ENCODE measurements at places on chromosomes 16 and 17.

- DNase-seq, result no peak
Measured at GRCh38 chr16:67430504-67430976, 381 bp upstream of the HSD11B2 start.

DNA sequence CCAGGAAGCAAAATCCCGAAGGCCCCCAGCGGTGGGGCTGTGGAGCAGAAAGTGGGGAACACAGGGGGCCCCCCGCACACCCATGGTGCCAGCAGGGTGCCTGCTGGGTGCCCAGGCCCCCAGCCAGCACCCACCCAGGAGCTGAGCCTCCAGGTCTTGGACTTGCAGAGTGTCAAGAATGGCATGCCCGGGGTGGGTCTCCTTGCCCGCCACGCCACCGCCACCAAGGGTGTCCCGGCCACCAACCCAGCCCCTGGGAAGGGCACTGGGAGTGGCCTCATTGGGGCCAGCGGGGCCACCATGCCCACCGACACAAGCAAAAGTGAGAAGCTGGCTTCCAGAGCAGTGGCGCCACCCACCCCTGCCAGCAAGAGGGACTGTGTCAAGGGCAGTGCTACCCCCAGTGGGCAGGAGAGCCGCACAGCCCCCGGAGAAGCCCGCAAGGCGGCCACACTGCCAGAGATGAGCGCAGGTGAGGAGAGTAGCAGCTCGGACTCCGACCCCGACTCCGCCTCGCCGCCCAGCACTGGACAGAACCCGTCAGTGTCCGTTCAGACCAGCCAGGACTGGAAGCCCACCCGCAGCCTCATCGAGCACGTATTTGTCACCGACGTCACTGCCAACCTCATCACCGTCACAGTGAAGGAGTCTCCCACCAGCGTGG, 6.5 kb downstream of the CBX2 start:
- DNase-seq, result no peak

GRCh38 chr16:17465460-17465859, 5.3 kb downstream of the XYLT1 start:
- no peak for DNase-seq

DNA sequence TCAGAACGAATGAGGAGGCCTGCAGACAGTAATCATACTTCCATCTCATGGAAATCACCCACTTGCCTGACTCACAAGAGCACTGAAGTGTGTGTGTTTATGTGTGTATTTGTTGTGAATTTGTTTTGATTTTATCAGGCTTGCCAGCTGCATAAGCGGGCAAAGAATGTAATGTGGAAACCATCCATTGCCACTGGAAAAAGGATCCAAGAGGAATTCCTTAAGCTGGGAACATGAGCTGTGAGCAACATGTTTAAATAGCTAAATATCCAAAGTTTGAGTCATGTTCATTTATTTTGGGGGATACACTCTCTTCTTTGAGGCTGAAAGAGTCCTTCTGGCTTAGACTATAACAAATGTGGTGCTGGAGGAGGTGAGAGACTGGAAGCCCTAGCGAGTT, 198.4 kb upstream of the TBX2 start:
- DNase-seq, result no peak

DNA sequence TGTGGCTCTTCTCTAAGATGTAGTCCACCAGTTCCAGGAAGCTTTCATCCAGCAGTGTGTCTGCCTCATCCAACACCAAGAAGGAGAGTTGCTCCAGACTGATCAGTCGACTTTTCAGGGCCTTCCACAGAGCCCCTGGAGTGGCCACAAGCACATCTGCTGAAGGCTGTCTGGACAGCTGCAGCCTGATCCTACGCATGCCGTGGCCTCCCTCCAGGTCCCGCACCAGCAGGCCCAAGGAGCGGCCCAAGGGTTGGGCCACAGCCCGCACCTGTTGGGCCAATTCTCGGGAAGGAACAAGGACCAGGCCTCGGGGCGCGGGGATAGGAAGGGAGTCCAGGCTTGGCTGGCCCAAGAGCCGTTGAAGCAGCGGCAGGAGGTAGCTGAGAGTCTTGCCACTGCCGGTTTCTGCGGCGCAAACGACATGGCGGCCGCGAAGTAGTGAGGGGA, 729 bp downstream of the DDX28 start:
- DNase-seq, result no peak

GRCh38 chr17:15348021-15348420, 6.6 kb upstream of the TEKT3 start:
- DNase-seq, result no peak

DNA sequence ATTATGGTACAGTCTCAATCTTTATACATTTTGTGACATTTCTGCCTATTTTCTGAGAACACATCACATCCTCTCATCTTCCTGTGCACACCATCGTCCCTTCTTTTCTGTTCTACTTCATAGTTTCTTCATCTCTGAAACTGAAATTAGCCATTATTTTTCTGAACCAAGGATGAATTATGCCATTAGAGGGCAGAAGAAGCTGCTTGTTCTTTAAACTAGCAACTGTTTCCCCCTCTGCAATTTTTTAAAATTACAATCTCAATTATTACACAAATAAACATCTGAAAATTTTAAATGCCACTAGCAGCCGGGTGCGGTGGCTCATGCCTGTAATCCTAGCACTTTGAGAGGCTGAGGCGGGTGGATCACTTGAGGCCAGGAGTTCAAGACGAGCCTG, 41.3 kb downstream of the RBBP6 start:
- DNase-seq, result no peak

GRCh38 chr17:13363771-13364170, 238.0 kb downstream of the HS3ST3A1 start:
- DNase-seq, result no peak

- no peak for DNase-seq
Measured at GRCh38 chr17:72512649-72513556, 392.1 kb downstream of the SOX9 start.

DNA sequence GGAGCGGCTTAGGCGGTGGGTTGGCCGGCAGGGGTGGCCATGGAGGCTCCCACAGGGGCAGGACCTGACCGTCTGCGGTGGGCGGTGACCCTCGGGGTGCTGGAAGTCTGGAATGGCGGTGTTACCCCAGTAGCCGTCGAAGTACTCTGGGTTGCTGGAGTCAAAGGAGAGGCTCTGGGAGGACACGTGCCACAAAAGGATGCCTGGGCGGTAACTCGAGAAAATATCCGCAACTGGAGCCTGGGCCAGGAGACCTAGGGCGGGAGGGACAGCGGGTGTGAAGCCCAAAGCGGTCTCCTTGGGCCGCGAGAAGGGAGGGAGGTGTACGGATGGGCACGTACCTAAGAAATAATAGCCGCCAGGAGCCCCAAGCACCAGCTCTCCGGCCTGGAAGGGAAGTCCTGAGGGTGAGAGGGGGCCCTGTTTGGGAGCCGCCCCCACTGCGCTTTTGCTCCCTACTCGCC, 4.6 kb downstream of the ITGA2B start:
- no peak for DNase-seq

DNA sequence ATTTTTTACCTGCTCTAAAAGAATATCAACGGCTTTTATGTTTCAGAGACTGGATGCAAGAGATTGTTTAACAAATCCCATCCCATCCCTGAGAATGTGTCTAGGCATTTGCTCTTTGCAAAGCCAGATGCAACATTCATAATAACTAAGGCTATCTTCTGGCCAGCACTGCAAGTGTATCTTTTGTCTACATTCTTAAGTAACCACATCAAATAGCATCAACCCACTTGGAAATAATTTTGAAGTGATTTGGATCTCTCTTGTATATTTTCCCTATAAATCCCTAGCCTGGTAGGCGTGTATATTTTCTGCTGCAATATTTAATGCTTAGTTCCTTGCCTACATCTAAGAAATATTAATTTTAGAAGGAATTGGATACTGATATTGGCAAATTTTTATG, 64.3 kb downstream of the PIGL start:
- no peak for DNase-seq

DNA sequence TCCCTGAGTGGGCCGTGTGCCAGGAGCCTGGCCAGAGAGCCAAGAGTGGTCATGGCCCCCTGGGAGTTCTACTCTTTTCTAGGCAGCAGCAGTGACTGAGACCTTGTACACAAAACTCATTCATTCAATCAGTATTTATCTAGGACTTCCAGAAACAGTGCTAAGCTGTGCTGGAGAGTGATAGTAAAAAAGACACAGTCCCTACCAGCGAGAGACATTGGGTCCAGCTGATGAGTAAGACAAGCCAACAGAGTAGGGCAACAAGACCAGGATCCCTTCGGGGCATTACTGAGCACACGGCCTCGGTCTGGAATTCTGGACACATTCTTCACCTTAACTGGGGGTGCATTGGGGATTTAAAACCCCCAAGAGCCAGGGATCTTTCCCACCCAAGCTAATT, 20.2 kb downstream of the CBX4 start:
- DNase-seq, result no peak

- DNase-seq, result no peak
Measured at GRCh38 chr17:50775926-50776325, 8.6 kb upstream of the ANKRD40CL start.

GRCh38 chr17:50239937-50240336, 34.3 kb upstream of the TMEM92 start:
- DNase-seq, result peak; percentile 31

DNA sequence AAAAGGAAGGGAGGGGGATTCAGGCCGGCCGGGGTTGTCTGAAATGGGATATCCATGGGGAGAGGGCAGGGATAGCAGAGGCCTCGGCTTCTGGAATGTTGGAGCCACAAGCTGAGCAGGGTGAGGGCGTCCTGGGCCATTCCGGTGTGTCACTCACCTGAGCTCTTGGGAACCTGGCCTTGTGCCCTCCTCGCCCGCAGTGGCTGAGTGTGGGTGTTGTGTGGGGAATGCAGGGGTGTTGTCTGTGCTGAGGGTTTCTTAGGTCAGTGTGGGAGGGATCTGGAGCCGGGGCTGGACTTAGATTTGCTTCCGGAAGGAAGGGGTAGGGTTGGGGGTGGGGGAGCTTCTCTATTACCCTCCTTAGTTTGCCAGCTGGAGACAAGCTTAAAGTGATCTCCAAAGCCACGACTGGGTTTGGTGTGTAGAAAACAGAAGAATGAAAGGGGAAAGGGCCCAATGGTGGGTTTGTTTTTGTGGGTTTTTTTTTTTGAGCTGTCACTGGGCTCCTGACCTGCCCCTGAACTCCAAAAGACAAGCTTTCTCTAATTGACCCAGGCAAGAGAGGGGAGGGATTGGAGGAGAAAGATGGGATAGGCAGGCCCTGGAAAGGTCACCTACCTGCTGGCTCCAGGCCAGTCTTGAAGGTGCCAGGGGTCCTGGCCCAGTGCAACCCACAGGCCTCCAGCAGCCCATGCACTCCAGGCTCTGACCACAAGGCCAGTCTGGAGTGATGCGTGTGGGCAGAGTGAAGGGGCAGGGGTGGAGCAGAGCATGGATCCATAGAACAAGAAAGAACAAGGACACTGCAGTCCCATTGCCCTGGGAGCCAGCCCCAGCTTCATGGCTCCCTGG, at the start of gene SULT1A2:
Gene SULT1A2 (minus strand): TSS at position 211 of the 852 bp plus-strand sequence. CDS start 1,120 bp downstream, outside the sequence.
- DNase-seq, result peak; percentile 10

DNA sequence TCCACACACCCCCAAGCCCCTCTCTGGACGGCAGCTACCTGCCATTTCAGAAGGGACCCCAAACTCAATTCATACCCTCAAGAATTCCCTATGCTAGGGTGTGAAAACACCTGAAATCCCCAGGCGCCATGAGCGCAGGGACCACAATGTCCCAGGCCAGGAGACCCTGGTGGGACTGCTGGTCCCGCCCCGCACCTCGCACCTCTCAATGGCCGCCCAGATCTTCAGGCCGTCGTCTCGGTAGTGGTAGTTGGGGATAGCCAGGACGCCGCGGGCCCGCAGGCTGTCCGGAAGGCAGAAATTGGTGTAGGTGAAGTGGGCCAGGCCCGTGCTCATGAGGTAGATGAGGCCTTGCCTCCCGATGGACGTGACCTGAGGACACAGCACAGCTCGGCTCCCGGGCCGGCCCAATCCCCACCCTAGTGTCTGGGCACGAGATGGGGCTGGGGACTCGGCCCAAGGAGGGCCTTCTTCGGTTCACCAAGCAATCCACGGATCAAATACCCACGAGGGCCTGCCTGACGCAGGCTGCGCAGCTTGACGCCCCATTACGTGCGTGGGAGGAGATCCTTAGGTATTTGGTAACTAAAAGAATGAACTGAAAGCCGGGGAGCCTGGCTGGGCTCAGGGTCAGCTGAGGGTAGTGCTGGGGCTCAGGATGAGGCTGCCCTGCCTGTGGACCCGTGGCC, 9.2 kb downstream of the ALOXE3 start:
- no peak for DNase-seq

DNA sequence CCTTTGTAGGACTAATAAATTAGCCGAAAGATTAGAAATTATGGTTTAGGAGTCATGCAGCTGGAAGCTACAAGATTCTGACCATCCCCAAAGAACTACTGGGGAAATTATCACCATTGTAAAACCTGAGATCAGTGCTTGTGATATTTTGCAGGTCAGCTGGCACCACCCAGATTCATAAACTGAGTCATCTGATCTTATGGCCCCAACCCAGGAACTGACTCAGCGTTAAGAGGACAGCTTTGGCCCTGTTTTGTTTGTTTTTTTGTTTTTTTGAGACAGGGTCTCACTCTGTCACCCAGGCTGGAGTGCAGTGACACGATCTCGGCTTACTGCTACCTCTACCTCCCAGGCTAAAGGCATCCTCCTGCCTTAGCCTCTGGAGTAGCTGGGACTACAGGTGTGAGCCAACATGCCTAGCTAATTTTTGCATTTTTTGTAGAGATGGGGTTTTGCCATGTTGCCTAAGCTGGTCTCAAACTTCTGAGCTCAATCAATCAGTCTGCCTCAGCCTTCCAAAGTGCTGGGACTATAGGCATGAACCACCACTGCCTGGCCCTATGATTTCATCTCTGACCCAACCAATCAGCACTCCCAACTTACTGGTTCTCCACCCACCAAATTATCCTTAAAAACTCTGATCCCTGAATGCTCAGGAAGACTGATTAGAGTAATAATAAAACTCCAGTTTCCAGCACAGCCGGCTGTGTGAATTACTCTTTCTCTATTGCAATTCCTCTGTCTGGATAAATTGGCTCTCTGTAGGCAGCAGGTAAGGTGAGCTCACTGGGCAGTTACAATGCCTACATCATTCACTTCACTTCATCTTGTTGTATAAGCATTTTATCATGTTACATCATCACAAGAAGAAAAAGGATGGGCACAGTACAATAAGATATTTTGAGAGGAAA, 79.4 kb upstream of the KSR1 start:
- no peak for DNase-seq

DNA sequence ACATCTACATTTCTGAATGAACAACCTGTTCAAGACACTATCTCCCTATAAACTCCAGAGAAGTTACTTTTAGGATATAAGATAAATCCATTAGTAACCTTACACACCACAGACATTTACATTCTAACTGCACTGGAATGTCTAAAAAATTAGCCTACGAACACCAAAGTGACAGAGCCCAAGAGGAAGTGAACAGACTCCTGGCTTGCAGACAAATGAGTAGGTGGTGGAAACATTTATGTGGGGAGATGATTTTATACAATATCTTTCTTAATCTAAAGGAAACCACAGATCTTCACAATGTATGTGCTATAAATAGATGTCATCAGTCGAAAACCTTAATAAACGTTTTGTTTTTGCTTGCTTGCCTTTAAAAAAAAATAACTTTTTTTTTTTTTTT, 18.8 kb downstream of the ZNF652 start:
- DNase-seq, result peak; percentile 71

GRCh38 chr16:65021852-65022595, 99.8 kb downstream of the CDH11 start:
- DNase-seq, result no peak

All from inflammatory macrophage (primary cell).